ENCODE measurements at places on chromosomes 16 and 17.

DNA sequence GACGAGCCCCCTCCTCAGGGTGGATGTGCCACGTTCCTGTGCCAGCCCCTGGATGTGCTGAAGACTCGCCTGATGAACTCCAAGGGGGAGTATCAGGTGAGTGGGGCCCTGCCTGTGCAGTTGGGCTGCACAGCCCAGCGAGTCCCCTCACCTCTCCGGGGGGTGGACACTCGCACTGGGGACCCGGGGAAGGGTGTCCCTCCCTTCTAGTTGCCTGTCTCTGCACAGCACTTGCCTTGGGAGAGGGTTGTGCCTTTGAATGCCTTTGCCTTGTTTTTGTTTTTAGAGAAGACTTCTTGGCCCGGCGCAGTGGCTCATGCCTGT is 5.6 kb downstream of the SLC25A10 start:
- no peak for DNase-seq

DNA sequence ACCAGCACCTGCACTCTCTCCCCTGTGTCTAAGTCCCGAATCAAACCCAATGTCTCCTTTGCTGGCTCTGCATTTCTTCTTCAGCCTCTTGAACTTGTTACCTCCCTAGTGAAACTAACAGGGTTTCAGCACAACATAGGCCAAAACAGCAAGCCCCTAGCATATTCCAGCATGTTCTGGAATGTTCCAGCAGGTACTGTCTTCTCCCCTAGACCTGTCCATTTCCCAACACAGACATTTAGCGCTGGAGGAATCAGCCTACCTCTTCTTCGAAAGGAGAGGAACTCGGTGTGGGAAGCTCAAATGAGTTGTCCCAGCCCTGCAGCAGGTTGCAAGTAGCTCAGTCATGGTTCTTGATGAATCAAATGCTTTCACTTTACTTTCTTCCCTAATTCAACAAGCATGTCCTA is 47.1 kb downstream of the LITAF start:
- no peak for DNase-seq

- DNase-seq = peak; percentile 63
These were observed 4.3 kb downstream of the THOC6 start for GRCh38 chr16:3027983-3028715.

GRCh38 chr17:11380761-11381160 is 139.7 kb downstream of the SHISA6 start:
- DNase-seq = no peak

All from AML-193 (cell line).